Foreskin fibroblast (primary cell): ENCODE measurements at places on chromosomes 6 and 20.

DNA sequence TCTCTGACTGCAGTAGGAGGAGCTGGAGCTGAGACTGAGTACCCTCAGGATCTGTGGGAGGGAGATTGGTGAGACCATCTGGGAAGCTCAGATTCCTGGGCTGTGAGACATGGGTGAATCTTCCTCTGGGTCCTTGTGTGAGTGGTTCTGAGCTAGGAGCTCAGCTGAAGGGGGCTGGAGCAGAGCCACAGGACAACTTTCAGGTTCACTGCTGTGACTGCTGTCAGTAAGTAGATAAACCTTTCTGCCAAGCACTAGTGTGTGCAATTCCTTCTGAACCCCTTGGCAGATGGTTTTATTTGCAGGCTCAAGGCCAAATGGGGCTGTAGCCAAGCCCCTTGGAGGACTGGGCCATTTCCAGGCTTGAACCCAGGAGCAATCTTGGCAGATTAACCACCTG is 49.6 kb upstream of the SNAP91 start:
- no peak for DNase-seq

DNA sequence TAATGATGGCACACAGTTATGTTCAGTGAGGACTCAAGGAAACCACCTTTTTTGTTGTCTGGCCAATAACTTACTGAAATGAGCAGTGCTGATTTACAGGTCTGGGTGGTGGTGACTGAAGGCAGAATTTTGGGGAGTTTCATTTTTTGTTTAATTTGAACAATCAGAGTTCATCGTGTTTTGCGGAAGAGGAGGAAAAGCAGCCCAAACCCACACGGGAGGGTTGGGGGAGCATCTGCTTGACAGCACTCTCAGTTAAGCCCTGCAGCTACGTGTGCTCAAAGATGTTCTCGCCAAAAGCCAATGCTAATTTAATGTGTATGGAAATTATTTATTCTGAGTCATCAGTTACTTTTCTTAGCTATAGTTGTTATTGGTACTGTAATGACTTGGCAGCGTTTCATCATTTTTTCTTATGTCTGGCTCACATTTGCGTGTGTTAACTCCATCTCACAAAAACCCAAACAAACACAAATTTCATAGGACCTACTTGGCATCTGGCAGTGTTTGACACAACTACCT is 89.2 kb downstream of the UST start:
- DNase-seq: peak; percentile 92

- peak; percentile 72 for DNase-seq
These were observed 129.4 kb upstream of the RIN2 start for GRCh38 chr20:19628570-19629134.

- DNase-seq: no peak
These were observed 124.6 kb downstream of the SLC23A2 start for GRCh38 chr20:4876731-4877130.

GRCh38 chr6:41353333-41353732 is 17.9 kb downstream of the NCR2 start:
- DNase-seq: no peak

GRCh38 chr6:4864519-4864918 is 88.3 kb downstream of the CDYL start:
- DNase-seq: no peak

DNA sequence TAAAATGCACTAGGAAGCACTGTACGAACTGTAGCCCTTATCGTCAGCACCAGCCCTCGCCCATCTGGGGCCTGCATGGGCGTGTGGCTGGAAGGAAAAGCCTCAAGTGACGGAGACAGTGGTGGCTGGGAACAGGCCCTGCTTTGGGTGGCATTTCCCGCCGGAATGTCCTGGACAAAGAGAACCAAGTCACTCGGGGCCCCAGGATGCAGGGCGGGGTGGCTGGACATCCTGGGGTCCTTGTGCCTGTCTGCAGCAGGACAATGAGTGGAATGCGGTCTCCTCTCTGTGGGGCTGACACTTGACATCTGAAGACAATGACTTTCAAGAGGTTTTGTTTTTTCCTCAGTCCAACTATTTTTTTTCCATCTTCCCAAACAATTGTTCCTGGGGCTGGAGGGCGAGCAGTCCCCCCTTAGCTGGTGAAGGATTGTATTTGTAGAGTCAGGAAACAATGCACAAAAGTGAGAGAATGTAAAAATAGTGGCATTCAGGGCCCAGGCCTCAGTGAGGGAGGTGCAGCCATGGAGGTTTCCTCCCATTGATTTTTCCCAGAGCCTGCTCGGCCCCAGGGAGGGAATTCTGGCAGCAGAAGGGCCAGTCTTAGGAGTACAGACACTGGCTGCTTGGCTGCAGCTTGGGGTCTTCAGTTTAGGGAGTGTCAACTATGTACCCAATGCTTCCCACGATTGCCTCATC is 64.4 kb downstream of the PREX1 start:
- DNase-seq: no peak

- no peak for DNase-seq
These were observed 839 bp upstream of the HRH3 start for GRCh38 chr20:62220666-62221568.

DNA sequence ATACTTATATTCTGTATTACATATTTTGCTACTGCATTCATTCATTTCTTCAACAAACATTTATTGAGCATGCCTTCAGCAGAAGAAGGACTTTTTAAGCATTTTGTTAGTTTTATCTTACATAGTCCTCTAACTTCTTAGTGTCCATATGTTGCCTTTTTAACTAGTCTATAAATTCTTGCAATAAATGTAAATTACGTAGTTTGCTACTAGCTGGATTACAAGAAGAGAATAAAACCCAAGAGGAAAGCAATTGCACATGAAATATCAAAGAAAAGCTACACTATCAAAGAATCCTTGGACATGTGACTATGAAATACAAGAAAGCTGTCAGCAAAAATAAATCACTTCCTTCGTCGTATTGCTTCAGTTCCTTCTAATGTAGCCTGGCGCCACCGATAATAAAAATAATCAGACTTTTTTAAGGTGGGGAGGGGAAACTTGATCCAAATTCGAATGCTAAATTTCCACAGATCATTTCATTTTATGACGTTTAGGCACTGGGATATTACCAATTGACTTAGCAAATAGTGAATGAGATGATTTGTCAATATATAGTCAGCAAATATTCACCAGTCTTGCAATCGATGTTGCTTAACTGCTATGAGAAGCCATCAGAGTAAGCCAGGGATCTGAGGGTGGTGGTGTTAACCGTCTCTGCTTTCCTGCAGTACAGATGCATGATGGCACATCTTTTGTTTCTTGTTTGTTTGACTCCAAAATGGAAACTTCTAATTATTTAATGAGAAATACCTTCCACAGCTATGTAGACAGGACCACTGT is 258.7 kb upstream of the EXOC2 start:
- DNase-seq: no peak

- DNase-seq: no peak
These were observed 598.3 kb upstream of the HS3ST5 start for GRCh38 chr6:114941078-114941477.

- no peak for DNase-seq
These were observed 75.6 kb upstream of the GNRH2 start for GRCh38 chr20:2967841-2968240.

DNA sequence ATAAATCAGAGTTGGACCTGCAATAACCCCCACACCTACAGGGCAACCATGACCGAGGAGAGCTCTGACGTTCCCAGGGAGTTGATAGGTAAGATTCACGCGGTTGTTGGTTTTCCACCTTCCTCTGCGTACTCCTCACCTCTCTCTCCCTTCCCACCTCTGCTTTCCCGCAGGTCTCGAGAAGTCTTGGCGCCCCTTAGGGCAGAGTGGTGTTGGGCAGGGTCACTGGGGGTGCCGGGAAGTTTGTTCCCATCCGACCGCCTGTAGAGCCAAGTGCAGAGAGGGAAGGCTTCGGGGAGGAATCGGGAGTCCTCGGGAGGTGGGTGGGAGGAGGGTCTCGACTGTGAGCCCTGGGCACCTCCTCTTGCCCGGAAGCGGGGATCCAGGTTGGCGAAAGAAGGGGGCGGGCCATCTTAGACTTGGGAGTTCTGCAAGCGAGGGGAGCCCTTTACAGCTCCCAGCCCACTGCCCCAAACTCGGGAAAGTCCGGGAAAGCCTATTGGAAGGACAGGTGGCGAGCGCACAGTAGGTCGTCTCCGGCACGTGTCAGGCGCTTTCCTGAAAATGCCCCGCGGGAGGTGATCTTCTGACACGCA is 672 bp downstream of the CARMIL1 start:
- no peak for DNase-seq

GRCh38 chr6:106318851-106319250 is 6.7 kb downstream of the ATG5 start:
- no peak for DNase-seq

- DNase-seq: no peak
These were observed 112.3 kb upstream of the MARCKS start for GRCh38 chr6:113744861-113745260.

GRCh38 chr6:137659871-137660270 is 165.7 kb upstream of the OLIG3 start:
- no peak for DNase-seq

GRCh38 chr6:163309491-163310026 is 105.0 kb upstream of the QKI start:
- no peak for DNase-seq

DNA sequence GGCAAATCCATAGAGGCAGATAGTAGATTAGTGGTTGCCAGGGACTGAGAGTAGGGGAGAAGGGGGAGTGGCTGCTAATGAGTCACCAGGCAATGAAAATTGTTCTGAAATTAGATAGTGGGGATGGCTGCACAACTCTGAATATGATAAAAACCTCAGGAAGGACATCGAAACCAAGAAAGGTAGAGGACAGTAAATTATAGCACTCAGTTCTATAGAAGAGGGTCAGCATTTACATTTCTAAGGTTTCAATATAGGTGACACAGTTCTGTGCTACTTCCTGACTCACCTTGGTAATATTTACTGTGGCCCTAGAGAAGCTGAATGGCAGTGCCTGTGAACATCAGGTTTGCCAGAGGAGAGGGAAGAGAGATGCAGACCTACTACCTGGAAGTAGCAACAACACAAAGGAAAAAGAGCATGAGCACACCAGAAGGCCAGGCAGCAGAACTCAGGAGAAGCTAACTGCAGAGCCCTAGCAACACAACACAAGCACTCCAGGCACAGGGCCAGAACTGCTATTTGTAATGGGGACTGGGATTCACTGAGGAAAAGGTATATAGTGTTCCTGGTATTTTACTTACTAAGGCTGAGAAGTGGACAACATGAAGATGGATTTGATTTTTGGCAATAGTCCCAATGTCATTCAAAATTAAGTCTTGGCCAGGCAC is 75.9 kb downstream of the PLCG1 start:
- DNase-seq: peak; percentile 17

- peak; percentile 97 for DNase-seq
These were observed 41.0 kb downstream of the CYP24A1 start for GRCh38 chr20:54132612-54133433.

- no peak for DNase-seq
These were observed 25.5 kb upstream of the DST start for GRCh38 chr6:56668158-56668557.

DNA sequence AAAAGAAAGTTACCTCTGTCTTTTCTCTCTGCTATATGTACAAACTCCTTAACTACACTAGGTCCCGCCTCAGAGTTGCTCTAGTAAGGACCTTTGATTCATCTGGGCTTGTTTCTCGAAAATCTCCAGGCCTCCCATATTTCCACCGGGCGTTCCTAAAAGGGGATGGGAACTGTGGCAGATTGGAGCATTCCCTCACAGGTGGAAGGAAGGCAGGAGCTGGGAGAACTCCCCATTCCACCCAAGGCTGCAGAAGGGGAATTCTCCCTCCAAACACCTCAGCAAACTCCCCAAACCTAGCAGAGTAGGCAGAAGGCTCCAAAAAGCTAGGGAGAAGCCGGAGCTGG is 1.6 kb upstream of the TFAP2A start:
- DNase-seq: no peak

DNA sequence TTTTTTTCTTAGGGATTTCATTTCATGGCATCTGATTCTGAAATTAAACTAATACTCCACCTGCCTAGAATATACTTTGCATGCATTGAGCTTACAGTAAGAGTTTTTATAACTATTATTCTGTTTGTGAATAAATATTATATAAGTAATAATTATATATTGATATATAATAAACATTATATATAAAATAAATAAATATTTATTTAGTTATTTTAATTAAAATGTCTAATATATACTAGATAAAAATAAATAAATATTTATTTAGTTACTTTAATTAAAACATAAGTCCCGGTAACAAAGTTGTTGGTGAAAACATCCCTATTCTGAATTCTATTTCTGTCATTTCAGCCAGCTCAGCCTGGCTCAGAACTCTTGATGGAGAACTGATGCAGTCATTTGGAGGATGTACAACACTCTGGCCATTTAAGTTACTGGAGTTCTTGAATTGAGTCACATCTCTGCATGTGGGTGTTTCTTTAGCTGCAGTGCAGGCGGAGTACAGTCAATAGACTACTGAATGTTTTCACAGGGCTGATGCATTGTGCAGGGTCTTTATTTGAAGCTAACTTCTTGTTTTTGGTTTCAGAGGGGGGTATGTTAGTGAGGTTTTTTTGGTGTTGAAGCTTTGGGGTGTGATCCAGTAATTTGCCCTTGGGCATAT is 508.9 kb upstream of the ADGRB3 start:
- peak; percentile 9 for DNase-seq

DNA sequence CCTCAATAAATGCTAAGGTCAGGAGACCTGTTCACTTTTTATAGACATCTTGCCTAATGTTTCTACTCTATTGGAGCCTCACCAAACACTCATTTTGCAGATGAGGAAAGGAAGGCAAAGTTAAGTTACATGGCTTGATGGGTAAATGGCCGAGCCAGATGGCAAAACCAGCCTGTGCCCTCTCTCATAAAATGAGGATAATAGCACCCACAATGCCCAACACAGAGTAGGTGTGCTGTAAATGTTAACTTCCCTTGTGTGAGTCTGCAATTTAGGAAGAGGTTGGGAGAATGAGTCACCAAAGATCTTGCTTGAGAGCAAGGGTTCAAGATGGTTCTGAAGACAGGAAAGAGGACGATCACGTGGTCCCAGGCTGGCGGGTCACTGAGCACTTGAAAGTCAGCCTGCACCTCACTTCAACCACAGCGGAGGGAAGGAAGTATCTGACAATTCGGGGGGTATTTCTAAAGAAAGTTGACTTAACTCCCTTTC is 3.3 kb downstream of the KCNK5 start:
- DNase-seq: no peak

DNA sequence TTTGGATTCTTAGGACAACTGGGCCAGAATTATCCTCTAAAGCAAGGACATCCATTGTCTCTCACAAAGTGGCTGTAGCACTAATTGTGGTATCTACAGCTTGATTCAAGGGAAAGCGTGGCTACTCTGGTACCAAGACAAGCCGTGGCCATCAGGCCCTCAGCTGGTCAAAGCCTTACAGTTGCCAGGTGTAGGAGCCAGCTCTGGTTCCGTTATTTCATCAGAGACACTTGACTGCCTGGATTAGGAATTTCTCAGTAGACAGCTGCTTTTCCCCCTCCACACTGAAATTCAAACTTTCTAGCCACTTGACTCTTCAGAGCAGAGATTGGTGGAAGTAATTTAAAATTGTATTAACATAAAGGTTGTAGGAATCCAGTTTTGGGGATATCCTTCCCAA is 104.2 kb downstream of the ANKS1A start:
- DNase-seq: no peak

DNA sequence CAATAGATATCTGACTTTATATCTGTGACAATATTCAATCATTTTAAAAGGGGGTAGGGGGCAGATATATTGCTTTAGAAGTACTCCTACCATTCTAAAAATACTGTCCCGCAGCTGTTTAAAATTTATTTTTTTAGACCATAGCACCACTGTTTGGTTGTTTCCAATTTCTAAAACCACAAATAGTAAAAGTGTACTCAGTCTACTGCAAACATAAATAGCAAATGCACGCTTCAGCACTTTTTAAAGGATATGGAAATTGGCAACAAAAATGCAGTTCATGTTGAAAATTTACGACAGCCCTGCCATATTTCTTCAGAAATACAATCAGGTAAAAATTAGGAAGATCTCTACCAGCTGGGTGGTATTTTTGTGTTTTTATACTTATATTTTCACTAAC is 132.0 kb upstream of the RUNX2 start:
- DNase-seq: no peak
